ENCODE measurements at places on chromosomes 3 and 15.

GRCh38 chr3:124714223-124714853, 15.9 kb upstream of the UMPS start:
- DNase-seq = no peak

DNA sequence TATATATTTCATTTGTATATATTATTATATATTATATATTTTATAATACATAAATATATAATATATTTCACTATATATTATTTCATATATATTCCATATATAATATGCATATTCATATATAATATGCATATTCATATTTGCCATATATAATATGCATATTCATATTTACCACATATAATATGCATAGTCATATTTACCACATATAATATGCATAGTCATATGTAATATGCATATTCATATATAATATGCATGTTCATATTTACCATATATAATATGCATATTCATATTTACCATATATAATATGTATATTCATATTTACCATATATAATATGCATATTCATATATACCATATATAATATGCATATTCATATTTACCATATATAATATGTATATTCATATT, 51.2 kb upstream of the GATA2 start:
- DNase-seq = no peak

GRCh38 chr15:92667287-92667904, 11.8 kb upstream of the FAM174B start:
- DNase-seq = no peak

GRCh38 chr3:129224984-129225393, 24.4 kb upstream of the COPG1 start:
- peak; percentile 91 for DNase-seq

- DNase-seq = no peak
These were observed 10.6 kb downstream of the EIF4E3 start for GRCh38 chr3:71714595-71714994.

- DNase-seq = no peak
These were observed 9.2 kb upstream of the TRAK1 start for GRCh38 chr3:42081838-42082473.

GRCh38 chr3:106025151-106025722, 156.4 kb upstream of the CBLB start:
- DNase-seq = peak; percentile 41

DNA sequence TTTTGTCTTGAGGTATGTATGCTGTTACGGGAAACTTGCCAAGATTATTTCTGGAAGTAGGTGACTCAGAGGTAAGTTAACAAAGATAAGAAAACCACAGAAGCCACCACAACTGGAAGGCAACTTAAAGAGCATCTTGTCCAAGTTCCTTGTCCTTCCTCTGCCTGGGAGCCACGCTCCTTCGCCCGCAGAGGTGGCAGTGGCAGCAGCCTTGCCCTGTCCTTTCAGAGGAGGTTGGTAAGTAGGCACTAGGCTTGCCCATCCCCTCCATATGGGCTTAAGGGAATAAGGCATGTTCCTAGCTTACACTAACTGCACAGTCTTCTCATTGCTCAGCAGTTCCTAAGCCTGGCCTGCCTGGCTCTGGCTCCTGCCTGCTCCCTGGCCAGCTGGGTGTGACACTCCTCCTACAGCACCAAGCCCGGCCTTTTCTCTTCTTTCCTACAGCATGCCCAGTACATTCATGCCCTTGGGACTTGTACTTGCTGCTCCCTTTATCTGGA, 48.0 kb upstream of the RAB6B start:
- peak; percentile 41 for DNase-seq

DNA sequence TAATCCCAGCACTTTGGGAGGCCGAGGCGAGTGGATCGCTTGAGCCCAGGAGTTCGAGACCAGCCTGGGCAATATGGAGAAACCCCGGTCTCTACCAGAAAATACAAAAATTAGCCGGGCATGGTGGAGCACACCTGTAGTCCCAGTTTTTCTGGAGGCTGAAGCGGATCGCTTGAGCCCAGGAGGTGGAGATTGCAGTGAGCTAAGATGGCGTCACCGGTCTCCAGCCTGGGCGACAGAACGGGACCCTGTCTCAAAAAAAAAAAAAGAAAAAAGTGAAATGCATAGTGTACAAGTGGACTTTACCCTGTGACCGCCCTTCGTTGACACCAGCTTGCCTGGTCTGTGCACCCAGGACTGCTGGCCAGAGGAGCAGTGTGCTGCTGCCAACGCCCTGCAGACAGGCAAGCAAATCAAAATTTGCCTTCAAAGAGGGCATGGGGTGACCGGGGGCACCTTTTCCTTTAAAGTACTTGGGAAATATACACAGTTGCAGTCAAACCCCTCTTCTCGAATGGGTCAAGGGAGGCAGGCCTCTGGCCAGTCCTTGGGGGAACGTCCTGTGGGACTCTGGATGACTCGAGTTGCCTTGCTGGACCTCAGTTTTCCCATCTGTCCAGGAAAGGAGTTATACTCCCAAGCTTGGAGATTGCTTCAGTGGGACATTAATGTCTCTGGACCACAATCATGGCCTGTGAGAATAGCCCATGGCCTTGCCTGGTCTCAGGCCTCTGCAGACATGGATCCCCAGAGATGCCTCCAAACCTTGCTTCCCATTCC, 1.0 kb downstream of the XYLB start:
- no peak for DNase-seq

- DNase-seq = no peak
These were observed 13.8 kb upstream of the ADPGK start for GRCh38 chr15:72797338-72797689.

Measured in myocyte (in vitro differentiated cells).